GM23338 (cell line): ENCODE measurements at places on chromosomes 16 and 17.

- no peak for DNase-seq
Observed at GRCh38 chr17:55859301-55859795, 108.5 kb downstream of the PCTP start.

DNA sequence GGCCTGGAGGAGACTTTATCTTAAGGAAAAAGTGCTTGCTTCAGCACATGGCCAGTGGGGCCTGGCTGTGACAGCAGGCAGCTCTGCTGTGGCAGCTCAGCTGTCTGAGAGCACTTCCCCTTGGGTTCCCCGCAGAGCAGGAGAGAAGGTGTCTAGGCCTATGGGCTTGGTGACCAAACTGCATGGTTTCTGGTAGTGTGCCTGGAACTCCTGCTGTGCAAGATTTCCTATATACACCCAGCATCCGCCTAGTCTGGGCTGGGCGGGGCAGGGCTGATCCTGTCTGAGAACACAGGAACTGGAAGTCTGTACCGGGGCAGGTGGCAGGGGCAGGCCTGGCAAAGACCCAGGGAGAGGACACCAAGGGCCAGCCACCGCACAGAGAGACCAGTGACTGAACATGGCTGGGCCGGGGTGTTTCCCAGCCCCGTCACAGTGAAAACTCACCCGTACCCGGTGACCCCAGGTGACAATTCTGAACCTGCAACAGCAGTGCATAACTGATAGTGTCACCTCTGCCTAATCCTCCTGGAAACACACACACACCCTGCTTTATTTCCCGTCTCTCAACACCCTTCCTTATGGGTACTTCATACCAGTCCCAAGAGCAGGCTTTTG, 39.3 kb downstream of the CHD9 start:
- no peak for DNase-seq

DNA sequence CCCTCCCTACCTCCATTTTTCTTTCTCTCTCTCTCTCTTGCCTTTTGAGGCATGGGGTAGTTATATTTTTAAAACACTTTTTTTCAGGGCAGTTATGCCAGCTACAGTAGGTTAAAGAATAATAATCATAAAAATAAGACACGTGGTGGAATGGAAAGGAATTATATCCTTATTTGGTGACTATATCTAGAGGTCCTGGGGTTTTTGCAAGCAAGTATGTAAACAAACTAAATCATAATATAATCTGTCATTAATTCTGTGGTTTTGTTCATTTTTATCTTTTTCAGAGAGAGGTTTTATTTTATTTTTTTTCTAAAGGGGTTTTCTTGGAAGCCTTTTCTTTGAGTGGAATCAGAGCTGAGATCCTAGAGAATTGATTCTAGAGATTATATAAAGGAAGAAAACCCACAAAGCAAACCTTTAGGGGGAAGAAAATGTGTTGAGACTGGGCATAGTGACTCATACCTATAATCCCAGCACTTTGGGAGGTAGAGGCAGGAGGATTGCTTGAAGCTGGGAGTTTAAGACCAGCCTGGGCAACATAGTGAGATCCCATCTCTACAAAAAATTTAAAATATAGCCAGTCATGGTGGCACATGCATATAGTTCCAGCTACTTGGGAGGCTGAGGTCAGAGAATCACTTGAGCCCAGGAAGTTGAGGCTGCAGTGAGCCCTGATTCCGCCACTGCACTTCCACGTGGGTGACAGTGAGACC, 53.2 kb downstream of the NQO1 start:
- no peak for DNase-seq

DNA sequence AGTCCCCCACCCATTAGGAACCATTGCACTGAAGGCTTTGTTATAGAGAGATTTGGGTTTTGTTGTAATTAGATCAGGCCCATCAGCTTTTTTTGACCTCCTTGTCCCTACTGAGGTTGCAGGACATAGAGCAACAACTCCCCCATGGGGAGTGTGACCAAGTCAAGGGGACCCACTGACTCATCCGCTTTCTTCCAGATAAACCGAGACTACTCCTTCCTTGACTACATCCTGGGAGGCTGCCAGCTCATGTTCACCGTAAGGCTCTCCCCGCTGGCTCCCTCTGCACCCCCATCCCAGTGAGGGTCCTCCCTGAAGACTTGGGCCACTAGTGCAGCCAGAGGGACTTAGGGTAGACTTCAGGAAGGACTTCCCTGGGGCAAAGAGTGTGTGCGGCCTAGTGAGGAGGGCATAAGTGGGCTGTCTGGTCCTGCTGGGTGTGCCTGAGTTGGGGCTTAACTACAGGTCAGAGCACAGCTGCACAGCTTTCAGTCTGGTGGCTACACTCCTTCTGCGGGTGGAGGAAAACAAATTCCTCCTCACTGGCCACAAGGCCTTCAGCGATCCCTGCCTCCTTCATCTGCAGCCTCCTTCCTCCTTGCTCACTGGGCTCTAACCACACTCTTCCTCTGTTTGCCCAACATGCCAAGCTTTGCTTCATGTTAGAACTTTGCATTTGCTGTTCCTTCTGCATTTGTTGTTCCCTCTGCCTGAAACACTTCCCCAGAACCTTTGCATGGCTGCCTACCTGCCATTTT, 31.0 kb downstream of the CPNE2 start:
- no peak for DNase-seq

GRCh38 chr17:66701462-66701861, 133.5 kb upstream of the CACNG5 start:
- DNase-seq = no peak

GRCh38 chr16:8736123-8736668, 61.2 kb downstream of the TMEM186 start:
- no peak for DNase-seq

GRCh38 chr17:78089576-78090281, 38.8 kb downstream of the TMC6 start:
- DNase-seq = no peak

DNA sequence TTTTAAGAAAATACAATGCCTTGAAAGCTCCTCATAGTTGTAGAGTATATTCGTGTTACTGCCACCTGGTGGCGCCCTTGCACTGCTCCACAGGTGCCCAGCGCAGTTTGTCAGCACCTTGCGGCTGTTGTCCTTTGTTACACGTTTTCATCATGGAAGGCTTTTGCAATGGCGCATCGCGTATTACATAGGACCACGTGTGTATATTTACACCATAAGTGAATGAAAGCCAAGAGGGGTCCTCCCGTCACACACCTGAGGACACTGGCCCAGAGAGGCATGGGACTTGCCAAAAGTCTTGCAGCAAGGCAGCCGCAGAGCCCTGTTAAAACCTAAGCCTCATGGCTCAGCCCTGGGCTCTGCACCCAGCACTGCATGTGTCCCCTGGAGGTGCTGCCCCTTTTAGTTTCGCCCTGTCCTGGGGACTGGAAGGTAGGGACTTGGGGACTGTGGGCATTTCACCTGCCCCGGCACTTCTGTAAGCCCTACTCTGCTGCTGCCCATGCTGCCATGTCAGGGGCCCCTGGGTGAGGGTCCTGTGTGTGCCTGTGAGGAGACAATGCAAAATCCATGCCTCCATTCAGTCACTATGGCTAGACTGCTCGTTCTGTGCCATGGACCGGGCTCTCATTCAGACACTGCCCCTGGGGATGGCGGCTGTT, 24.3 kb downstream of the POLR3E start:
- peak; percentile 91 for DNase-seq

DNA sequence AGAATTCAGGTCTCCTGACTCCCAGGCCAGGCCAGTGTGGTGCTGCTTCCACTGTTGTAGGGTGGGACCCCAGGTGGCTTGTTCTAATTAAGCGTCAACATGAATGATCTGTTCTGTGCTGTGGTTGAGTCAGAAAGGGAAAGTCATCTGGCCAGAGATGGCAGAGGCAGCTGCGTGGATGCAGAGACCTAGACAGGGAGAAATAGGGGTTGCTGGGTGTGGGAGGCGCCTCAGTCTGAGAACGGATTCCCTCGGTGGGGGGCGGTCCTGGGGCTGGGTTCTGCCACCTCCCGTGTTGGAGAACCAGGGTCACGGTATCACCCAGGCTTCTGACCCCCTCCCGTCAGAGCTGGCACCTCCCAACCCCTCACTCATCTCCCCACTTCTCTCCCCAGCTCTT, 5.6 kb downstream of the FBRS start:
- DNase-seq = no peak

DNA sequence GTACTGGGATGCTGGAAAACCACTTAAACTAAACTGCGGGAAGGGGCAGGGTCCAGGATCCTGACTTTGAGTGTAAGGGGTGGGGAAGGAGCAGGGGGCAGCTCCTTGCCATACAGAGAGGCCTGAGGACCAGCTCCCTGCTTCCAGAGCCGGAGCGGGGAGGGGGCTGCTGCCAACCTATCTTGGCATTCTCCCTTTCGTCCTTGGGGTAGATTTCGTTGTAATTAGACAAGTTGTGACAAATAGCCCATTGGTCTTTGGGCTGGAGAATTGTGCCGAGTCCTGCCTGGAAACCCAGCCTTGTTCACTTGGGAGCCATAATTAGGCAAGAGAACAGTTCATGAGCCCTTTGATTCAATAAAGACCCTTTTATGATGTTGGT, 175.5 kb downstream of the RAB11FIP4 start:
- DNase-seq = no peak

GRCh38 chr16:57165938-57166337, 19.9 kb downstream of the PSME3IP1 start:
- DNase-seq = no peak

DNA sequence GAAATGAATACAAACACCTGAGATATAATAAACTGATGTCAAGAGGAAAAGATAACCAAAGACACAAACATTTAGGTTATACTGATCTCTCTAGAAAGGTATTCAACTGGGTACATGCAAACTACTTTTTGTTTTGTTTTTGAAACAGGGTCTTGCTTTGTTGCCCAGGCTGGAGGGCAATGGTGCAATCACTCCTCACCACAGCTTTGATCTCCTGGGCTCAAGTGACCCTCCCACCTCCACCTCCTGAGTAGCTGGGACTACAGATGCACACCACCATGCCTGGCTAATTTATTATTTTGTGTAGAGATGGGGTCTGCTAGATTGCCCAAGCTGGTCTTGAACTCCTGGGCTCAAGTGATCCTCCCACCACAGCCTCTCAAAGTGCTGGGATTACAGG, 38.1 kb downstream of the TEKT5 start:
- no peak for DNase-seq

GRCh38 chr17:4040784-4041183, 76.5 kb upstream of the ATP2A3 start:
- no peak for DNase-seq

DNA sequence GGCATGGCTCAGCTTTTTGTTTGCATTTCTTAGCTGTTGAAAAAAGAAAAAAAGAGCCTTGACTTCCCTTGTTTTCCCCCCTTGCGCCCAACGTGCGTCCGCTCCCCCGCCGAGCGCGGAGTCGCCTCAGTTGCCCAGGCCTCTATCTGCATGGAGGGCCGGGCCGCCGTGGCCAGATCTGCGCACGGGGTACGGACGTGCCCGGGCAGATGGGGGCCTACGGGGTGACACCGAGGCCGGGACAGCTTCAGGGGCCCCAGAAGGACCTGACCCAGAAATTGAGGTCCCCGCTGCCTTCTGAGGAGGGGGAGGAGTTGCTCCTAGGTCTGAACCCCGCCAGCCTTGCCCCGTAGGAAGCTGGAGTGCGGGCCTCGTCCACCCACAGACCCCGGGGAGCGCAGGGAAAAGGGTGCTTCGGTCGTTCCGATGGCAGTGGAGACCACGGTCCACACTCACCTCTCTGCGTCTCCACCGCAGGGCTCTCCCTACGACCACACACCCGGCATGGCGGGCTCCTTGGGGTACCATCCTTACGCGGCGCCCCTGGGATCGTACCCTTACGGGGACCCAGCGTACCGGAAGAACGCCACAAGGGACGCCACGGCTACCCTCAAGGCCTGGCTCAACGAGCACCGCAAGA, 1.5 kb downstream of the IRX5 start:
- DNase-seq = peak; percentile 41

- DNase-seq = peak; percentile 63
Observed at GRCh38 chr16:11914210-11915113, 1.3 kb downstream of the GSPT1 start.

GRCh38 chr16:73378471-73378870, 330.5 kb upstream of the ZFHX3 start:
- DNase-seq = no peak

DNA sequence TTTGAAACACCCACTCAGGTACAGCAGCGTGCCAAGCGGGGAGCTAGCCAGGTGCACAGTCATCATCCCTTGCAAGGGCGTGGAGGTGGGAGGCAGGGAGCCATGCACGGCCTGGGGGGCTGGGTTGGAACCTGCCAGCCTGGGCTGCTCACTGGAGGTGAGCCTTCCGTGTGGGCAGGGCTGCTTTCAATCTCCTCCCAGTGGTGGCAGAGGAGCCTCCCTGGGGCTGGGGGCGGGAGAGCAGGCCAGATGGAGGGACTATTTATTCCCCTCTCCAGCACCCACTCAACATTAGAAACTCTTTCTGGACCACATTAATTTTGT, 90.3 kb downstream of the KATNIP start:
- peak; percentile 44 for DNase-seq

DNA sequence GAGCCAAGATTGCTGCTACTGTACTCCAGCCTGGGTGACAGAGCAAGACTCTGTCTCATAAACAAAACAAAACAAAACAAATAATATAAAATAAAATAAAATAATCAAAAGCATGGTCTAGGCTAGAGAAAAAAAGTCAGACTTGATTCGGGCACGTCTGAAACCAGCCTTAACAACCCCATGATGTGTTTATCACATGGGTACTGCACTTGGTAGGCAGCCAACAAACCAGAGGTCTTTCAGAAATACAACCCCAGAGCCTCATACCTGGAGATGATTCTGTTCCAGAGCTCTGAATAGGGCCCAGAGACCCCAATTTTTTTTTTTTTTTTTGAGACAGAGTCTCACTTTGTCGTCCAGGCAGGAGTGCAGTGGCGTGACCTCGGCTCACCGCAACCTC, 9.6 kb upstream of the HAPSTR1 start:
- DNase-seq = no peak

- DNase-seq = no peak
Observed at GRCh38 chr16:74582970-74583369, 23.9 kb downstream of the GLG1 start.

DNA sequence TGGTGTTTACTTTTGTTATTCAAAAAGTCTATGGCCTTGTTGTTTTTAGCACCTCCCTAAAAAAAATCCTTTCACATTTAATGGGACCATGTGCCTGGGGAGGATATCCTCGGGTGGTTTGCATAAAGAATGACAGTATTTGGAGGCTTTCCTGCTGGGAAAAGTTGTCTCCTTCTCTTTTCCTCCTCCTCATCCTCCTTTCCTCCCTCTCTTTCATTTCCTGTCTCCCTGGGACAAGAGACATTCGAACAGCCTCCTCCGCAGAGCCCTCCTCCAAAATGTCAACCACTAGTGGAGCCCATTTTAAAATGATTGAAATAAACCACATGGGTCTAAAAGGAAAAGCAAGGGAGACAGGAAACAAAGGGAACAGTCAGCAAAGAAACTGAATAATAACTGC, 67.4 kb downstream of the MYH13 start:
- DNase-seq = no peak

- DNase-seq = no peak
Observed at GRCh38 chr17:33435721-33436301, 142.7 kb upstream of the ASIC2 start.

- DNase-seq = no peak
Observed at GRCh38 chr16:51355875-51356274, 204.8 kb upstream of the SALL1 start.
